ENCODE measurements at places on chromosomes 7 and 10. TPM values are rescaled to one million over a fixed set of nuclear protein-coding genes. Genes with fewer than 3 reads are reported as not detected.

Gene AKR1D1
- not detected for total RNA-seq

Gene EPO
- total RNA-seq, result 0.14 TPM

Gene ZNF117
- 3.5 TPM for total RNA-seq

Gene GRM3
- total RNA-seq, result not detected

Gene ZP3
- total RNA-seq, result 8.2 TPM

- DNase-seq, result no peak
These were observed 536.3 kb downstream of the KCNMA1 start for GRCh38 chr10:77101341-77101740.

DNA sequence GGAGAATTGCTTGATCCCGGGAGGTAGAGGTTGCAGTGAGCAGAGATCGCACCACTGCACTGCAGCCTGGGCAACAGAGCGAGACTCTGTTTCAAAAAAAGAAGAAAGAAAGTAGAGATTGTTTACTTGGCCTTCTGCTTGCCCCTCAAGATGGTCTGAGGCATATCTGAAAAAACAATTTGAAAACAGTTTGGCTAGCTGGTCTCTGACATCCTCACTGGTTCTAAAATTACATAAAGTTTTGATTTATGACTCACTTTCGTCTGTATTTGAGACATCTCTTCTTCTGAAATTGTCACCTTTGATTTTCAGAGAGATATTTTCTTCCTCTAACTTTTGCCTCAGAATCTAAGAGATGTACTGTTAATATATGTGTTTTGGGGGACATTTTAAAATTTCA, 49.6 kb upstream of the HELLS start:
- no peak for DNase-seq

DNA sequence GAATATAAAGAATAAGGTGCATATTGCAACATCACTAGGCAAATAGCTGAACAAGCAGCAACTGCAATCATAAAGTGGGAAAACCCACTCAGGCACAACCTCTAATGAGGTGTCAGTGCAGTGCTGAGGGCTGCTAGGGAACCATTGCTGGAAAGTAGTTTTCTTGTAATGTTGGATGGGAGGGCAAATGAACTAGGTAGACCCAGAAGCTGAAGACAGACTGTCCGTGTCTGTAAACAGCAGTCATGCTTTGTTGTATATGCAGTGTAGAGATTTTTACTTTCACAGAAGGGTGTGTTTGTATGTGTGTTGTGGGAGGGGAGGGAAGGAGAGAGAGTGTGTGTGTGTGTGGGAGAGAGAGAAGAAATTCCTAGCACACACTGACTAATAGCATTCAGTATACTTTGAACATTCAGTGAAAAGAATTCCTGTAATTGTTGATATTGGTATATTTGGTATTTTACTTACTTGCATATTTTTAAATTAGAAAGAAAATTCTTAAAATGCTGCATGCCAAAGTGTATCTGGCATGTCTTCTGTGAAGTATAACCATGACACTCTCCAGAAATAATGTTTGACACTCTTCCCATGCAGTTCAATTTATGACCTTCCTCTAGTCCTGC, 28.8 kb downstream of the ITGB8 start:
- no peak for DNase-seq

Data from activated T-helper 2 cell treated with anti-CD3 and anti-CD28 coated beads, Interferon-gamma antibody, Interleukin-2, Interleukin-4, amounts not matched to agents 10 μg/mL and 5 μg/mL and 100 μg/mL, durations not matched to agents 14 hours and 24 hours and 36 hours (primary cell).